Esophagus muscularis mucosa (tissue), 4 donors: ENCODE measurements at places on chromosomes 11 and 22. TPM values are rescaled to one million over a fixed set of nuclear protein-coding genes. Genes with fewer than 3 reads are reported as not detected.

DNA sequence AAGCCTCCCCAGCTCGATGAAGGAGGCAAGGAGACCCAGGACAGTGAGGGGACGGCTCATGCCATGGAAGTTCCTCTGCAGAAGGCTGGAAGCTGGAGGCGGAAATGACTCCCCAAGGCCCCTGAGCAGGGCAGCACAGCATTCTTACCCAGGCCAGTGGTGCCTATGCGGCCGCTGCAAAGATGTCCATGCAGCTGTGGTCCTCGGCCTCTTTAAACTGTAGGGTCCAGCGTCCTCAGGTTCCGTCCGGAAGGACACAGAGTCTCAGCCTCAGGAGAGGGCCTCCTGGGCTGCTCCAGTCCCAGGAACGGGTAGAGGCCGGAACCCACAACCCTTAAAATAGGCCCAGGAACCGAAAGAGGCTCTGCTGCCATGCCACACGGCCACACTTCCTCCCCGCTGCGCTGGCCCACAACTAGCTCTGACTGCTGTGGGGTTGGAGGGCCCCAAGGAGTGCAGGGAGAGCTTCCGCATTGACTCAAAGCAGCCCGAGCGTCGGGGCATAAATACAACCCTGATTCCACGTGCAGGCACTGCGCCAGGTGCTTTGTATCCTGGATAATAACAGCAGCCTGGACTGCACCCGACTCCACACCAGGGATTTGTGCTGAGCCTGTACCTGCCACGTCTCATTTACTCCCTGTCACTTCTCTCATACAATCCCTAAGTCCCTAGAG, 5.5 kb downstream of the KIAA0930 start:
- H3K27ac ChIP-seq: no peak overlapping the region
- peaks cover 16% of the 10 kb centered on the region for H3K36me3 ChIP-seq
- peaks cover 51% of the 10 kb centered on the region for H3K4me1 ChIP-seq
- no peak for DNase-seq

The IGSF9B gene
- 56.2 TPM for total RNA-seq

The APOL6 gene
- total RNA-seq: 21.0 TPM

DNA sequence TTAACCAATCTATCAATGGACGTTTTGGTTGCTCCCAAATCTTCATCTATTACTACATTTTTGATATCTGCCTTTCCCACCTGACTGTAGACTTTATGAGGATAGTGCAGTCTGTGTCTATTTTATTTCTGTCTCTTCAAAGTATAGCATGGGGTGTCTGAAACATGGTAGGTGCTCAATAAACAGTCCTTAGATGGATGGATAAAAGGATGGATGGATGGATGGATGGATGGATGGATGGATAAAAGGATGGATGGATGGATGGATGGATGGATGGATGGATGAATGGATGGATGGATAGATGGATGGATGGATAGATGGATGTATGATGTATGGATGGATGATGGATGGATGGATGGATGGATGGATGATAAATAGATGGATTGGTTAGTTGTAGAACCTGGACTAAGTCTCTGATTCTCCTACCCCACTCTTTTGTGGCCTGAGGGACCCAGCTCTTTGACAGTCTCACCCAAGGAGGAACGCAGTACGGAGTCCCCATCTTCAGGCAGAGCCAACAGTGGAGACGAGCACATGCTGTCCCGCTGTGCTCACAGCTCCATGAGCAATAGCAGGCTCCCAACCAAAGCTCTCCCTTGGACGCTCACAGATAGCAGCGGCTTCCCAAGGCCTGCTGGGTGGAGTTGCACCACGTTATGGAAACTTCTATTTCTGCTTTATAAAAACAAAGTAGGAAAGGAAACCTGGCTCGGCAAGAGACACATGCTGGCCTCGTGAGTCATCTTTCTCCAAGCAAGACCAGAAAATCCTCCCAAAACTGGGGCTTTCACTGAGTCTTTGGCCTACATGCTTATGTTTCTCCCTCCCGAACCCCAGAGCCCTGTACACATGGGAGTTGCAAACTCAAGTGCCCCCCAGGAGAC, 448.0 kb downstream of the MIAT start:
- H3K4me3 ChIP-seq: no peak overlapping the region
- peaks cover 63% of the 10 kb centered on the region for H3K4me1 ChIP-seq
- peak overlapping the region; percentile 82 for H3K27ac ChIP-seq
- H3K27me3 ChIP-seq: no peaks in the 10 kb centered on the region
- DNase-seq: no peak

The APOBEC3G gene
- total RNA-seq: 7.9 TPM
